Activated CD8-positive, alpha-beta memory T cell treated with anti-CD3 and anti-CD28 coated beads, Interleukin-2, amount 50 U/mL, for 48 hours (primary cell): ENCODE measurements at places on chromosomes 1 and 21.

- no peak for DNase-seq
Measured at GRCh38 chr21:45147473-45148315, 73.3 kb downstream of the ADARB1 start.

GRCh38 chr21:45644041-45644906, 749 bp downstream of the PCBP3 start:
- no peak for DNase-seq

DNA sequence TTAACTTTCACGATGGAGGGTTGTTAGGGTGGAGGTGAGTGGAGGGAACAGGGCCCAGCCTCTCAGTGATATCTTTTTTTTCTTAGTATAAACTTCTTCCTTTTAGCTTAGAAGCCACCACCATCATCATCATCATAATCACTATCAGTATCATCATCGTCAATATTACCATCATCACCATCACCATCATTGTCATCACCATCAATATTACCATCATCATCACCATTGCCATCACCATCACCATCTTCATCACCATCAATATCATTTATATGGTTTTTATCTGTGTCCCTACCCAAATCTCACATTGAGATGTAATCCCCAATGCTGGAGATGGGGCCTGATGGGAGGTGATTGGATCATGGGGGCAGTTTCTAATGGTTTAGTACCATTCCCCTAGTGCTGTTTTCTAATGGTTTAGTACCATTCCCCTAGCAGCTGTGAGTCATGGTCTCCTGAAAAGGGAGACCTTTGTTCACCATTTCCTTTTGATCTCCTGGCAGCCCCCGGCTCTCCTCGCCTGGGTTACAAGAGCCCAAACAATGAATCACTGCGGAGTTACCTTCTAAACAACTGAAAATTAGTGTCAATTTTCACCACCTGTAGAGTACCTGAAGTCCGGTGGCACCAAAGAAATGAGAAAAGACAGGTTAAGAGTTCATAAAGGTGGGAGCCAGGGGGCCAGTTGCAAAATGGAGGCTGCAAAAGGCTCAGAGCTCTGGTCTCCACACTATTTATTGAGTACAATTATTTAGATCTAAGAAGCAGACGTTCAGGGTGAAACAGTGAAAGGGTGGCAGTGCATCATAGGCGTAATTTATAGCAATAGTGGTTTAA, 3.1 kb upstream of the PLA2G2E start:
- no peak for DNase-seq

DNA sequence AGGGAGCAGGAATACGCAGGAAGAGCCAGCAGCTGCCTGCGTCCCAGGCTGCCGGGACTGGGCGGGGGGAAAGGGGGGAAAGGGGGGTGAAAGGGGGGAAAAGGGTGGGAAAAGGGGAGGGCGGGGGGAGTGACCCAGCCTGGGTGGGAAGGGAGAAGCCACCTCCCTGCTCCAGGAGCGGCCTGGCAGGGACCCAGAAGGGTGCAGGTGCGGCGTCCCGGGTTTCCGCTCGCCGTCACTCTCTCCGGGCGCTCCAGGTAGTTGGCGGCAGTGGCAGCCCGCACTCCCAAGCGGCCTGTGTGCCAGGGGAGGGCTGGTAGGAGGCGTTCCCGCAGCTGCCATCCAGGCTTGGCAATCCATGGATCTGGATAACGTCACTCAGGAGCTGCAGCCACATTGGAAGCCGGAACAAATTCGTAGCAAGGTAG, 141.0 kb upstream of the NGF start:
- no peak for DNase-seq

GRCh38 chr1:103243481-103243880, 135.2 kb upstream of the COL11A1 start:
- DNase-seq: no peak

GRCh38 chr1:223199094-223199647, 56.1 kb upstream of the TLR5 start:
- DNase-seq: no peak

DNA sequence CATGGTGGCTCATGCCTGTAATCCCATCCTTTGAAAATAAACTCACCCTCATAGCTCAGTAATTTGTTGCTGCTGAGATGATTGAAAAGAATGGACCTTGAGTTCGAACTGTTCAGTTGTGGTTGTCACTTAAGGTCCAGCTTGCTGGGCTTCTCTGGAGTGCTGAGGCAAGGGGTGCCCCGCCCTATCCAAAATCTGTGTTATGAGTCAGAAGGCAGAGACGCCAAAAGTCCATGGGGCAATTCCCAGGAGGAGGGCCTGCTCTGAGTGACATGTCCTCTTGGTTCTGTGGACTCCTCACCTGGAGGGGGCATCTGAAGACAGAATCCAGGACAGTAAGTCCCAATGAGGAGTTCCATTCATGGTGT, 64.8 kb downstream of the MYOM3 start:
- no peak for DNase-seq

DNA sequence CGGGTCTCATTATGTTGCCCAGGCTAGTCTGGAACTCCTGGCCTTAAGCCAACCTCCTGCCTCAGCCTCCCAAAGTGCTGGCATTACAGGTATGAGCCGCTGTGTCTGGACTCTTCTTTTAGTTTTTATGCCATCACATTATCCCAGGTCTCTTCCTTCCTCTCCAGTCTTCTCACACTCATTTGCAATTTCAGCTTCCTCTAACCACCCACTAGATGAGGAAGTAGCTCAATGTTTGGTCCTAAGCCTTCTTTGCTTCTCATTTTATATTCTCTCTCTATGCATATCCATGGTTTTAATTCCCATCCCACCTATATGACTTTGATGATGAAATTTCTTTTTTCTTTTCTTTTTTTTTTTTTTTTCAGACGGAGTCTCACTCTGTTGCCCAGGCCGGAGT, 3.1 kb upstream of the ZBTB8A start:
- DNase-seq: no peak

GRCh38 chr1:31775210-31775999, 11.3 kb upstream of the ADGRB2 start:
- no peak for DNase-seq

DNA sequence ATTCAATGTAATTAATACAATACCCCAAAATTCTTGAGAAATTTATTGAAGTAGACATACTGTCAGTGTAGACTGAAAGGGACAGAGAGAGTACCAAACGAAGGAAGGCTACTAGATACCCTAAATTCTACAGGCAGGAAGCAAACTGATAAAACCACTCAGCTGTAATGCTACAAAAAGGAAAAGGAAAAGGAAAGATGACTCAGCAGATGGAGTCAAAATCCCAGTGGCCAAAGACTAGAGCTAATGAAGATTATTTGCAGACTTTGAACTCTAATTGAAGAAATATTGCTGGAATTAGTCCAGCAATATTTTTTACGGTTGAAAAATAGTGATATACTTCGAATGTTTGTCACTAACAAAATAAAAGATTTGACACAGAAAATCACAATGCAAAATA, 671.9 kb downstream of the BRINP3 start:
- DNase-seq: no peak

DNA sequence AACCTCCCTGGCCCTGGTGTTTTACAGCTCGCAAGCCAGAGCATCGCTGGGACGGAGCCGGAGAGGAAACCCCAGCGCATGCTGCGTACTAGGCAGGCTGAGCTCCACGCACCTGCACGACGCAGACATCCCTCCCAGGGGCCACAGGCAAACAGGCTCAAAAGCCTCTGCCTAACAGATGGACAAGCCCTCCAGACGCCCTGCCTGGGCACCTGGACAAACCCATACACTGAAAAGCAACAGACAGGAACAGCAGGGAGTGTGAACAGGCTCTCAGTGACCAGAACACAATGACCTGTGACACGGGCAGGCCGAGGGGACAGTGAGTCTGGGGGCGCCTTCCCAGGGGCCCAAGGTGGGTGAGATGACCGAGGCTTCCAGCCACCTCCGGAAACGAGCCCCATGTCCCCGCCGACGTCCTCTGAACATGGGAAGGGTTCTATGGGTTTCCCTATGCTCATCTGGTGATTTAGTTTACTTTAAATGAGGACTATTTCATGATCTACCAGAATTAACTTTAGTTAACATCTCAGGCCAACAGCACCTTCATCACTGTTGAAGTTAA, 40.3 kb downstream of the NPHP4 start:
- no peak for DNase-seq

- DNase-seq: no peak
Measured at GRCh38 chr1:232452117-232452516, 177.8 kb downstream of the SIPA1L2 start.

DNA sequence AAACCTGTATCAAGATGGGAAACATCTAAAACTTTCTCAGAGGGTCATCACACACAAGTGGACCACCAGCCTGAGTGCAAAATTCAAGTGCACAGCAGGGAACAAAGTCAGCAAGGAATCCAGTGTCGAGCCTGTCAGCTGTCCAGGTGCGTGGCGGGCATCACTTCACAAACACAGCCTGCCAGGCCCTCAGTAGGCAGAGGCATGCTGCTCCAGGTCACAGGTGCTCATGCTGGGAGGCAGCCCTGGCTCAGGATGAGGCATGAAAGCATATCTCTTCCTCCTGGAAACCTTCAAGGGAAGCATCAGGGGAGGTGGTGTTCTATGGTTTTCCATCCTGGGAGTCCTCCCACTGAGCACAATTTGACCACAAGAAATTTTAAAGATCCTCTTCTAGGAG, 6.3 kb downstream of the CD2 start:
- peak; percentile 59 for DNase-seq

- no peak for DNase-seq
Measured at GRCh38 chr1:219726480-219727272, 113.8 kb upstream of the ZC3H11B start.

DNA sequence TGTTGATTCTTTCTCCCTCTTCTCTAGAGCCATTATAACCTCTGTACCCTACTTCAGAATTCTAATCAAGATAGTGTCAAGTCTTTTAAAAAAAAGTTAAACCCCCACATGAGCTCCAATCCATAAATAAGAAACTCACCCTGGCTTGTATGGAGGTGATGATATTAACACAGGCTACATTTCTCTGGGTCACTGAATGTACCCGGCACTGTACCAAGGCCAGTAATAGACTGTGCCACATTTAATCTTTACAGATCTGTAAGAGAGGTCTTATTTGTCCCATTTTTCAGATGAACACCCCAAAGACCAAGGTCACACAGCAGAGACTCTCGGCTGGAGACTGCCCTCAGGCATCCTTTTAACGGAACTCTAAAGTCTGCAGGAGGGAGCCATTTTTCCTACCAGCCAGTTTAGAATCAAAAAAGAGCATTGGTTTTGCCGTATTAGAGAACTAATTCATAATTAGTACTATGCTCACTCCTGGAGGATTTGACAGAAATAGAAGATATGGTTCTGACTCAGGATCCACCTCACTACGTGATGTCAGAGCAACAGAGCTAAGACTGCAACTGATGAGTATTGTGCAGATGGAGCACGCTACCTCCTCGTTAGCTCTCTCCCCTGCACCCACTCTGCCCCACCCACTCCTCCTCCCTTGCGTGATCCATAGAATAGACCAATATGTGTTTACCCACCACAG, 217.2 kb upstream of the HOOK1 start:
- DNase-seq: no peak

DNA sequence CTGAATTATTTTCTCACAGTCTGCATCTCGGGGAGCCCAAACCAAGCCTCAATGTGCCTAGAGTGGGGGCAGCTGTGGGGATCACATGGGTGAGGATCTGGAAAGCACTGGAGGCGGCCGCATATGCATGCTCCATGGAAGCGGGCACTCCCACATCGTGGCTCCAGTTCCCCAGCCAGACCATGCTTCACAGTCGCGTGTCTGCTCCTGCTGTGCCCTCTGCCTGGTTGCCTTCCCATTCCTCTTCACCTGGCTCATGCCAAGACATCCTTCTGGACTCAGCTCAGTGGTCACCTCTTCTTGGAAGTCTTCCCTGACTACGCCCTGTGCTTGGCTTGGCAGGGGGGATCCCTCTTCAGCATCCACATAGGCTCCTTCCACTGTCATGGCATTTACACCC, 32.8 kb downstream of the IGSF21 start:
- DNase-seq: no peak

DNA sequence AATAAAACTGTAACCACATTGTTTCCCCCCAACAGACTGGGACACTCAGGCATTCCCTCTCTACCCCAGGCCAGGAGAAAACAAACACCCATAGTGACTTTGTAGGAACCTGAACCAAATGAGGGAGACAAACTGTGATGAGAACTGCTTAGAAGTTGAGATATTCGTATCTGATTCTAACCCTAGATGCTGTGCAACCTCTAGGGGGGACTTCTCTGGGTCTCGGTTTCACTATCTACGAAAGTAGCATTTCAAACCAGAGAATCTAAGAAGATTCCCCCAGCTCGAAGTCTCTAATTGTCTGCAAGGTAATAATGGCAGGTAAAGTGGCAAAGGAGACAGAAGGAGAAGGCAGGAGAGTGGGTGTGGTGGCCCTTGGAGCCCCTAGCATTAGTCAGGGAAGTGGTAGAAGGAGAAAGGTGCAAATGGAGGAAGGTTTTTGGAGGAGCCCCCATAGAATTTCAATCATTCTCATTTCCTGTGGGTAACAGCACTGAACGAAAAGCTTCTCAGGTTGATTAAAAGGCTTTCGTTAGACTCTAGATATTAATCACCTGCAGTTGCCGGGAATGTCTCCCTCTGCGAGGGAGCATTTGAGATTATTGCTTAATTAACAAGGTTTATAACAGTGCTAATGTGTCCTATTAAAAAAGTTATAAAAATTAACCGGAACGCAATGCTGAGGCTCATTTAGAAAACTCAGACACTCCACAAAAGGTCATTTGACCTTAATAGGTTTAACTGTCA, 46.4 kb downstream of the BEND5 start:
- DNase-seq: no peak

- DNase-seq: no peak
Measured at GRCh38 chr1:173903827-173904531, 13.1 kb downstream of the SERPINC1 start.

- DNase-seq: no peak
Measured at GRCh38 chr1:165486663-165487062, 41.7 kb upstream of the RXRG start.

DNA sequence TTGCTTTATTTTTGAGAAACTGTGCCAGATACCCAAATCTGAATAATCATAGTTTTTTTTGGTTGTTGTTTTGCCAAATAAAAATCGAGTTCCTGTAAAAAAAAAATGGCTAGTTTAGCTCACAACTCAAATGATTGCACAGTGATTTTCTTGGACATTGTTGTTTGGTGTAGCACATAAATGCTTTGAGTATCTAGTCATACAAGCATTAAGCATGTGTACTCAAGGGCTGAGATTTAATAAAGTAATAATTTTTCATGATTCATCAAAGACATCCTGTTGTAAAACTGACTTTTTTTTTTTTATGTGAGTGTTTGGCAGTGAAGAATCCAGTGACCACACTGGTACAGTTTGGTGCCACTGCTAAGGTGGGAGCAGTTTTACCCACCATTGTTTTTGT, 18.8 kb downstream of the ITSN1 start:
- no peak for DNase-seq

DNA sequence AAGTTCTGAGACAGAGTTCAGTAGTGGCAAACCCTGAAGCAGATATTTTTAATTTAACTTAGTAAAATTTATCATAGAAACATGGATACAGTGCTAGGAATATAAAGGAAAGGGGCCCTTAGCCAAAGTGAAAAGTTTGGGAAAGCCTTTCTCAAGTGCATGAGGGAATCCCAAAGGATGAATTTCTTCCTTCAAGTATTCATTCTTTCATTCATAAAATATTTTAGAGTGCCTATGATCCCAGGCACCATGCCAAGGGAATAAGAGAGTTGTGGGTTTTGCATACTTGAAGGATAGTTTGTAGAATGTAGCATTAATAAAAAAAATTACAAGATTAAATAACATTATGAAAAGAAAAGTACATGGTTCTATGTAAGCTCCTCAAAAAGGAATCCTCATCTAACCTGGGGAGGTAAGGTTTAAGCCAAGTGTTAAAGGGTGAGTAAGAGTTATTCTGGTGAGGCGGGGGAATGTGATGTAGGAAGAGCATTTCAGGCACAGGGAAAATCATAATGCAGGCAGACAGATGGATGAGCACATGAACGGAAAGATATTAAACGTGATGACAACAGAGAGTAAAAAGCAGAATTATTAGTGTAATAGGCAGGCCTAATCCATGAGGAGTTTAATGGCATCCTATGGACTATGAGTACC, 40.4 kb upstream of the NTNG1 start:
- no peak for DNase-seq
